ENCODE measurements at places on chromosomes 6 and 20.

DNA sequence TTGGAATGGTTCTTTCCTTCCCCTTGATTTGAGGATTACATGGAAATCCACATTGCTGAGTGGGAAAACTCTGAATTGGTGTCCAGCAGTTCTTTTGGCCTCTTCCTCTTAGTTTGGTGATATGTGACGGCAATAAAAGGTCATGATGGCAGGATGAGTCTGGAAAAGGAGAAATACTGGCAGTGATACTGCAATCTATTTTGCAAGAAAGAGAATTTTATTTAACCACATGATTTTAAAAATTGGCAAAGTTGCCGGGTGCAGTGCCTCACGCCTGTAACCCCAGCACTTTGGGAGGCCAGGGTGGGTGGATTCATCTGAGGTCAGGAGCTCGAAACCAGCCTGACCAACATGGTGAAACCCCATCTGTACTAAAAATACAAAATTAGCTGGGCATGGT is 73.1 kb downstream of the ADTRP start:
- DNase-seq = no peak

GRCh38 chr6:157221049-157221816 is 102.1 kb downstream of the TMEM242 start:
- DNase-seq = peak; percentile 76

DNA sequence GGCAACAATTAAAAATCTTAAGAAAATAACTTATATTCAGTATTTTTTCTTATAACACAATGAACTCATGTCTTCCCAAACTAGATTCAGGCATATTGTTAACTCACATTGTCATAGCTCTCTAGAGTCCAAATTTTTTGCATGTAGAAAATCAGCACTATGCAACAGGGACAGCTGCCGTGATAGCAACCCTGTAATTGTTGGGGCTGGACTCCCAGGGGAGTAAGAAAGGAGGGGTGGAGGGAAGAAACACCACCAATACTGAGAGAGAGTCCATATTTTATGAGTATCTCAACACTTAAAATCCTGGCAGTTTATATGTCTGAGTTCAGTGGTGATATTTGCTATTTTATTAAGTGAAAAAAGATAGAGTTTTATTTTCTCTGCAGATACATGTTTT is 89.6 kb upstream of the HS3ST5 start:
- no peak for DNase-seq

GRCh38 chr20:58944610-58945009 is 36.4 kb upstream of the NELFCD start:
- no peak for DNase-seq

GRCh38 chr6:21459641-21460040 is 133.9 kb upstream of the SOX4 start:
- no peak for DNase-seq

- DNase-seq = no peak
Measured at GRCh38 chr20:13868331-13868730, 83.5 kb downstream of the NDUFAF5 start.

- peak; percentile 48 for DNase-seq
Measured at GRCh38 chr6:111761783-111762312, 111.4 kb downstream of the FYN start.

DNA sequence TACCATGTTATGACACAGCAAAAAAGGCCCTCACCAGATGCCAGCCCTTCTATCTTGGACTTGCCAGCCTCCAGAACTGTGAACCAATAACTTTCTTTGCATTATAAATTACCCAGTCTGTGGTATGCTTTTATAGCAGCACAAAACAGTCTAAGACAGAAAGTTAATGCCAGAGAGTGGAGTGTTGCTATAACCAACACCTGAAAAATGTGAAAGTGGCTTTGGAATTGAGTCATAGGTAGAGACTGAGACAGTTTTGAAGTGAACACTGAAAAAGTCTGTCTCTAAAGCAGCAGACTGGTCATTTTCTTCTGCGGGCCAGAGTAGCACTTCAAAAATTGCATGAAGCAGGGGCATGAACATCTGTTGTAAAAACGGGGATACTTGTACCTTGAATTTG is 28.0 kb upstream of the ASIP start:
- DNase-seq = no peak

DNA sequence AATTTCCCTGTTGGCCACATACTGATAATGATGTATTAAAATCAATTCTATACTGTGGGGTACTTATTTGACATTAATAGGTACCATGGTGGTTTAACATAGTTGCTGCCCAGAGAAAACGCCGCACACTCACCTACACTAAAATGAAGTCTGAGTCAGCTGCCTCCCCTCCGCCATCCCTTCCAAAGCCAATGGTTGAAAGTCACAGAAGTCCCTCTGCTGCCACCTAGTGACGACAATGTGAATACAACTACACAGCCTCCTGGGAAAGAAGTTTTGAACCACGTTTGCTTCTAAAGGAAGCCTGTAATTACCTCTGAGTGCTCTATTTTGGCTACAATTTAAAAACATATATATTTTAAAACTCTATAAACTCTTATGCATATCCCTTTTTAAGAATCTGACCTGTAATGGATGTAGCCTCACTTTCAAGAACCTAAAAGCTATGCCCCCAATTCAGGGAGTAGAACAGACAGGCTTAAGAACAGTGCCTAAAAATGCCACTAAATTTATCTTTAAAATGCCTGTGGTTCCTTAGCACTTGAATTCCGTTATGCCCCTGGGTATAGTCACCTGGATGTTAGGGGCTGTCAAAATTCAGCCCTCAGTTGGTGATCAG is 20.6 kb upstream of the ECI2 start:
- peak; percentile 77 for DNase-seq

GRCh38 chr6:33845031-33845745 is 41.4 kb upstream of the MLN start:
- no peak for DNase-seq

- DNase-seq = no peak
Measured at GRCh38 chr20:46148313-46149208, 30.4 kb downstream of the CD40 start.

GRCh38 chr20:10667560-10668167 is 6.1 kb downstream of the JAG1 start:
- DNase-seq = no peak

DNA sequence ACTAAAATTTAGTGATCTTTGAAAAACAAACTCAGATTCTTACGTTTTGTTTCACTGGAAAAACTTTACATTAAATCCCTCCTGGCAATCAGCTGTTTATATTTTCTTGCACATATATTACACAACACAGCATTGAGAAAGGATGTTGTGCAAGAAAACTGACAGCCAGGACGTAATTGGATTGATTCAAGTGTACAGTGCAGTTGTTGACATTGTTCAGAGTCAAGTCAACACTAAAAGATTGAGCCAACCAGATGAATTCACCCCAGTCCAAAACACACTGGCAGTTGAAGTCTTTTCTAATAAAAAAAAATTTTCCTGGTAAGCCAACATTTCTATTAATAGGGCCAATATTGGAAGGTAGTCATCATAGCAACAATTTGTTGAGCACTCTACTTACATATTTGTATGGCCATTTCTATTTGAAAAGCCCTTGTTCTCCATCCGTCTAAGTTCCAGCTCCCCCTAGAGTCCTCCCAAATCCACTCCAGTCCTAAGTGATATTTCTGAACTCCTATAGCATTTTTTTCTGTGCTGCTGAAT is 20.9 kb upstream of the VNN1 start:
- no peak for DNase-seq

- DNase-seq = no peak
Measured at GRCh38 chr6:6131492-6132109, 124.9 kb upstream of the NRN1 start.

- no peak for DNase-seq
Measured at GRCh38 chr6:7550433-7550801, 8.9 kb downstream of the DSP start.

DNA sequence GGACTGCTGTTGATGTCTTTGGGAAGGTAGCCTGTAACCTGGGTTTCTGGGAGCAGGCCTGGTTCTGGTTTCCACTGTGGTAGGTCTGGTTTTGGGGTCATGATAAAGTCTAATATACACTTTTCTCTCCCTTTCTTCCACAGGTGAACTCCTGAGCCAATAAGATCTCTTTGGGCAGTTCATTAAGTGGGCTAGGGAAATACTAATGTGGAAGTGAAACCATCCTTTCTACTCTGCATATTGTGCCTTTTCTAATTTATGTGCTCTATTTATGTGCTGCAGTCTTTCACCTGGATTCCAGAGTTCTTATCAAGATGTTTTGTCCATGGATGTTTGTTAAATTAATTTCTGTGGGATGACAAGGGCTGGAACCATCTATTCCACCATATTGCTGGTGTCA is 165.7 kb upstream of the PTPRK start:
- DNase-seq = no peak

GRCh38 chr6:37283671-37284151 is 25.8 kb upstream of the TMEM217 start:
- DNase-seq = no peak

GRCh38 chr6:56655249-56655648 is 12.6 kb upstream of the DST start:
- no peak for DNase-seq

- DNase-seq = no peak
Measured at GRCh38 chr6:31737315-31737990, 1.1 kb upstream of the CLIC1 start.

DNA sequence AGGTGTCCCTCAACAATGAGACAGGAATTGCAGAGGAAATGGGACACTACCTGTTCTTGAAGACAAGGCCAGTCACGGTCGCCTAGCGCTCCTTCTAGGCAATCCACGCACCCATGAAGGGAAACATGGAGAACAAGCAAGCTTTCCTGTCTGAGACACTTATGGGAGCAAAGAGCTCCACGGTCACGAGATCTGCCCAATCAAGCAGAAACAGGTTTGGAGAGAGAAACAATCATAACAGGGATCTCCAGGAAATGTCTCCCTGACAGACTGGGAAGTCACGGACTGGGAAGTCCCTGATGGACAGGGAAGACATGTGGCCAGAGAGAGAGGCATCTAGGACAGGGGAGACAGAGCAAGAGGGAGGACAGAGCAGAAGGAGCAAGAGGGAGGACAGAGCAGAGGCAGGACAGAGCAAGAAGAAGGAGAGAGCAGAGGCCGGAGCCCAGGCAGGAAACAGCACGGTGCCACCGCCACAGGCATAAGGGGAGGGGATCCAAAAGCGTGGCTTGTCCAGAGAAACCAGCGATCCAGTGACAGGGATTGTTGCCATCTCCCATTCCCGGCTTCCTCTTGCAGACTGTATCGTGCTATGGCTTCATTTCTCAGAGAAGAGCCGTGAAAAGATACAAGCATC is 167.8 kb upstream of the ZNF337 start:
- DNase-seq = no peak

DNA sequence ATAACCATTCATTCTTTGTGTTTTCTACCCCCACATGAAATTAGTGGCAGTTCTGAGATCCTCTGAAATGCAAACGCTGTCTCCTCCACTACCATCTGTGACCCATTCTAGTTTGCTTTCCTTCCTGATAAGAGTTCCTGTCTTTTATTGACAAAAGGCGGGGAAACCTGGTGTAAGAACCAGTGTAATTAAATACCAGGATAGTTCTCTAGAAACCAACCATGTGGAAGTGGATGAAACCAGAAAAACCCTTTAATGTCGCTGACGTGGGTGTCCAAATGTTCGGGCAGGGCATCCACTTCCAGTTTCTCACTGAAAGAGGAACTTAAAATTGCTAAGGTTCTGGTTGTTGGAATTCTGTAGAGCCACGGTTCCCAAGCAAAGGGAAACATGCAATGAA is 79.1 kb downstream of the TNFRSF21 start:
- no peak for DNase-seq

- DNase-seq = no peak
Measured at GRCh38 chr20:10982692-10983091, 308.9 kb upstream of the JAG1 start.

- no peak for DNase-seq
Measured at GRCh38 chr6:105862936-105863607, 223.1 kb upstream of the PRDM1 start.

GRCh38 chr6:4751823-4752464 is 24.3 kb upstream of the CDYL start:
- DNase-seq = no peak

DNA sequence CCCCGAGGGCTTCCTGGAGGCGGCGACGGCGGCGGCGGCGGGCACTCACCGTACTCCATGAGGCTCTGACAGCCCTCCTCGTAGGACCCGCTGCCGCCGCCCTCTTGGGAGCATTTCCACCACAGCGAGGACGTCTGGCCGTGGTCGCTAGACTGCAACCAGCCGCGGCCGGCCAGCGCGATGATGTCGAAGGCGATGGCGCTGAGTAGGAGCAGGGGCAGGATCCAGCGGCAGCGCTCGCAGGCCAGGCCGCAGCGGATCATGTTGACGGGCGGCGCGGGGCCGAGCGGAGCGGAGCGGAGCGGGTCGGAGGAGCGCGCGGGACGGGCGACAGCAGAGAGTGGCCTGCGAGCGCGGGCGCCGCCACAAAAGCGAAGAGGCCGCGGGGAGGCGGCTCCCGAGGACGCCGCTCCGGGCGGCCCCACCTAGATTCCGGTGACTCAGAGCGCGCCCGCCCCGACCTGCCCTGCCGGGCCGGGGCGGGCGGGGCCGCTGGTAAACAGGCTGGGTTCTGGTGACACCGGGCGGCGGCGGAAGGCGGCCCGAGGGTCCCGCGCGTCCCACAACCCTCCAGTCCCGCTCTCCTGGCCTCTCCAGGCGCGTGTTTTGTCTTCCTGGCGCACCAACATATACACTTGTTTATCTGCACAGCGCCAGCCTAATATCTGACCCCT is at the start of gene PERP:
PERP (minus strand) TSS at position 342 of the 674 bp plus-strand sequence; CDS start at position 263, 79 bp downstream.
- DNase-seq = peak; percentile 12

- DNase-seq = no peak
Measured at GRCh38 chr20:40802886-40803285, 113.8 kb upstream of the MAFB start.

GRCh38 chr20:61426352-61426751 is 174.3 kb downstream of the CDH4 start:
- DNase-seq = no peak

GRCh38 chr6:33746036-33746600 is 587 bp downstream of the IP6K3 start:
- no peak for DNase-seq

DNA sequence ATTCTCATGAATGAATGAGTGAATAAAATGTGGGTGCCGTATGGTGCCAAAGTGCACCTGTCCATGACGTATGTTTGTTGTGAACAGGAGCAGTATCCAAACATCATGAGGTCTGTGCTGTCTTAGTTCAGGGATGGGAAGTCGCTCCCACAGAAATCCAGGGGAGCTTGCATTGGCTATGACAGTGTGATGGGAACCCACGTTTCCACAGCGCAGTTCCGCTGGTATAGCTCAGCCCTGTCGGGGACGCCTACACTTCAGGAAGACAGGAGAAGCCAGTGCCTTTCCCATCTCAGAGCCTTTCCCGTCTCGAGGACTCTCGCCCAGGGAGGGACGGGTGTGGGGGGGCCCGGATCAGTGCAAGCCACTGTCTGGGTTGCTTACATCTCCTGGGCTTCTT is 69.8 kb downstream of the DACT2 start:
- DNase-seq = no peak

- peak; percentile 35 for DNase-seq
Measured at GRCh38 chr6:117616391-117617209, 14.3 kb upstream of the GOPC start.

- no peak for DNase-seq
Measured at GRCh38 chr20:36587388-36588070, 14.1 kb downstream of the TGIF2 start.

- DNase-seq = no peak
Measured at GRCh38 chr6:13172291-13172690, 156.0 kb downstream of the TBC1D7 start.

GRCh38 chr20:32496811-32497533 is 88.2 kb downstream of the NOL4L start:
- DNase-seq = no peak
